Right renal cortex interstitium (tissue), 3 donors: ENCODE measurements at places on chromosomes 3 and 15. TPM values are rescaled to one million over a fixed set of nuclear protein-coding genes. Genes with fewer than 3 reads are reported as not detected.

- no peak for DNase-seq
Observed at GRCh38 chr3:76997733-76998132, 42.2 kb upstream of the ROBO2 start.

GRCh38 chr3:196121066-196121465, 39.2 kb upstream of the TFRC start:
- no peak for DNase-seq

DNA sequence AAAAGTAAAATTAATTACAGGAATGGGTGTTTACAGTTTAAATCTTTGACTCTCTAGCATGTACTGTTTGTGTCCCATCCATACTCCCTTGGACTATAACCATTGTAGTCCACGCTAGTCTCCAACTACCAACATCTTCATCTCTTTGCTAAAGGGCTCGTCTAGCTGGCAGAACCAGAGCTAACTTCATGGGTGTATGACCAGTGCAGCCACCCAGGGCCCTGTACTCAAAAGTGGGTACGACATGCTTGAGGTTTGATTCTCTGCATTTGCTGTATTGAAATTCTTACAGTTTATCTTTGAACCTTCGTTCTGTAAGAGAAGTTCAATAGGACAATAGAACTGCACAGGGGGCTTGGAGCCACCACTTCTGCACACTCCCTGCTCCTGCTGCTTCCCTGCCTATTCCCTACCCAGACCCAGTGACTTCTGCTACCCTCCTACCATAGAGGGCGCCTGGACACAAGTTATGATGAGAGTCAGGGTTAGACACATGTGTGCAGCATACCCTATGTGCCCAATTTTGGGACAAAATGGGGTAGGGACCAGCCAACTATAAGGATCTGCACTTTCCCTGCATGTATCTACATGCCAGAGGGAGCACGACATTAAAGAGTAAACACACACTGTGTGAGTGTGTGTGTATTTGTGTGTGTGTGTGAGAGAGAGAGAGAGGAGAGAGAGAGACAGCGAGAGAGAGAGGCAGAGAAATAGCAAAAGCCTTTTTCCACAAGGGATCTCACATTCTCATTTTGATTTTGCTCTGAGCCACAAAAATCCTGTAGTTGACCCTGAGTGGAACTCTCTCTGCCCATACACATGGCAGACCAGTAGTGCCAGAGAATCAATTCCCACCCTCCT, 59.0 kb upstream of the NECTIN3 start:
- no peak for DNase-seq

DNA sequence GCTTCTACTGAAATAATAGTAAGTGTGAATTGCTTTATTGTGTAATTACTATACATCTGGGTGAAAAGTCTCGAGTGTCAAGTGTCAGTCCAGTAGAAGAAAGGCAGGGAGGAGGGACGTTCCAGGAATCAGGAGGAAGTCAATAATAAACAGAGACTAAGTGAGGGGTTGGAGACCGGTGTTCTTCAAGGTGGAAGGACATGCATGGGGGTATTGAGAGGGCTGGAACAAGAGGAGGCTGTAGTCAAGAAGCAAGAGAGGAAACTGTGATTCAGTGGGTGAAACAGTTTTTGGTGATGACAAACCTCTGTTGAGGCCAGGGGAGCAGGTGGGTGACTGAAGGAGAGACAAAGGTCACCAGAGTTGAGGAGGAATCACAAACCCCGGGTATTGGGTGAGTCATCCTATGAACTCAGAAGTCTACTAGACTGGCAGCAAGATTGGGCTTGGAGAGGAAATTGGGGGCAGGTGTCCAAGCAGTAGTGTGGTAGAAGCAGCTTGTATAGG, 11.6 kb upstream of the SCAMP5 start:
- no peak for DNase-seq

DNA sequence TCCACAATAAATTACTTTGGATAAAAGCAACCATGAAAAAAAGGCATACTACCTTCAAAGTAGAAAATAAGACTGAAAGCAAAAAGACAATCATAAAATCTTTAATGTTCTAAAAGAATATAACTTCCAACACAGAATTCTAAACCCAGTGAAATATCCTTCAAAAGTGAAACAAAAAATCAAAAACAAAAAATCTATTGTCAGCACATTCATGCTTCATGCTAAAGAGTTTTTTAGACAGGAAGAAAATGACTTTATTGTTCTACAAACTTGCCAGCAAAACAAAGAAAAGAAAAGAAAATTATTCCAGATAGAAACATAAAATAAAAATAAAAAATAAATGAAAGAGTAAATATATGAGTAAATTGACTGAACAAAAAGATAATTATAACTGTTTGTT, 134.9 kb downstream of the EFHB start:
- no peak for DNase-seq

- no peak for DNase-seq
Observed at GRCh38 chr15:94327356-94327936, 96.1 kb downstream of the MCTP2 start.

DNA sequence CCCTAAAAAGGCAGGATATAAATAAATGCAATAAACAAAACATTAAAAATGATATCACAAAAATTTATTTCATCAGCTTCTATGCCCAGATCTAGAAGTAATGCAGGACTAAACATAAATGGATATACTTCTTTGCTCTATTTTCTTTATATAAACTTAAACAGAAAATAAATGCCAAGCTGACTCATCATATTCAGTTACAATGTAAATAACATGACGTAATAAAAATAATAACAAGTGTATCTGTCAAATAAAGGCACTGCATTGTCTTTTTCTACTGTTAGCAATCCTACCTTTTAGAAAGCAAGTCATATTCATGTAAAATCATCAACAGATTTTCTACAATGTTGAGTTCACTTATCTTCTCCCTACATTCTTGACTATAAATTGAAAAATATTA, 61.6 kb downstream of the NEK10 start:
- DNase-seq: no peak

DNA sequence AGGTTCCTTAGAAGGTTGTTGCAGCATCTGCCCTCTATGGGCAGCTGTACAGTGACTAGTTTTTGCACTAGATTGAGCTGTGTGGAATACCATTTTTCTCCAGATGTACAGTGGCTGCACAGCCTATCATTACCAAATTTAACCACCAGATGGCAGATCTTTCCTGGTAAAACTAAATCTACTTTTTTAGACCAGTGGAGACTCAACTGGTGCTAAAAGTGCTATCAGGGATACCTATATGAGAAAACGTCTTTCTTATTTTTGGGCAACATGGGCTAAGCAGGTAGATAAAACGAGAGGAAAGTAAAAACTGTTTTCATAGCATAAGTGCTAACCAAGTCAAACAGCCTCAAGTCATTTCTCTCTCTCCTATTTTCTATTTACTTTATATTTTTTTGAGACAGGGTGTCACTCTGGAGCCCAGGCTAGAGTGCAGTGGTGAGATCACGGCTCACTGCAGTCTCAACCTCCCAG, 21.2 kb downstream of the IGSF10 start:
- DNase-seq: peak; percentile 63

GRCh38 chr3:69250014-69250413, 127.6 kb upstream of the LMOD3 start:
- no peak for DNase-seq

C3orf20 gene
- polyA plus RNA-seq: 0.15 TPM

ABI3BP gene
- 24.1 TPM for polyA plus RNA-seq
